ENCODE measurements at places on chromosomes 1 and 21. TPM values are rescaled to one million over a fixed set of nuclear protein-coding genes. Genes with fewer than 3 reads are reported as not detected.
A peak's percentile ranks its signal among the peaks of the same experiment; 100 is the strongest.

DNA sequence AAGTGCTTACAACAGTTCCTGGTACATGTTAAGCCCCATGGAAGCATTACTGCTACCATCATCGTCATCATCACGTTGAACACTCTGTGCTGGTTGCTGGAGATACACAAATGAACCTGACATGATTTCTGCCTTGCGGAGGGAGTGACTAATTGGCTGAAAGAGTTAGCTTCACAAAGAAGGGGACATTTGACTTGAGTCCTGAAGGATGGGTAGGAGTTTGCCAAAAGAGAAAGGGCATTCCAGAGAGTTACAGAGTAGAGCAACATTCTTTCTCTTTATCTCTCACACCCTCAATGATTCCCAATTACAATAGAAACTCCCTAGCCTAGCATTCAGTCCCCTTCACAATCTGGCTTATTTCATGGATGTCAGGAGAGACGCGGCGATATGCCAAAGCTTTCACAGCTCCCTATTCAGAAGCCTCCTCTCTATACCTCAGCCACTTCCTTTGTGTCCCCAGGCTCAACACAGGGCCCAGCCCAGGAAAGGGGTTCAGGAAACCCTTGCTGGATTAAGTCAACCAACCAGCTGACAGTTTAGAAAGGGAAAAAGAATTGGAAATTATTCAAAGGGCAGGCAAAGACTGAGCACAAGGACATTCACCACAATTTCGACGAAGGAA is 38.0 kb downstream of the SLC1A7 start:
- no peak for DNase-seq

GRCh38 chr1:207402744-207403143 is 51.4 kb upstream of the CR2 start:
- DNase-seq, result no peak

GRCh38 chr21:33238565-33239255 is 9.0 kb downstream of the IFNAR2 start:
- DNase-seq, result peak; percentile 39

DNA sequence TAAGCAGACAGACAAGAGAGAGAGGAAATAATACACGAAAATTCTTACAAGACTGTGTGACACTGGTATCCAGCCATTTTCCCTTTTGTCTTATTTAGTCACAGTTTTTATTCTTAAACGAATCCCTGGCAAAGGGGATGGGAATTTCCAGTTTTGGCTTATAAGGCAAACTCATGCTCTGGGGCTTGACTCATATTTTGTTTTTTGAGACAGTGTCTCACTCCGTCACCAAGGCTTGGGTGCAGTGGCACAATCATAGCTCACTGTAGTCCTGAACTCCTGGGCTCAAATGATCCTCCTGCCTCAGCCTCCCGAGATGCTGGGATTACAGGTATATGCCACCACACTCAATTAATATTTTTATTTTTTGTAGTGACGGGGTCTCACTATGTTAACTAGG is 31.9 kb downstream of the PTGER3 start:
- DNase-seq, result no peak

GRCh38 chr21:15000081-15000480 is 64.7 kb downstream of the NRIP1 start:
- no peak for DNase-seq

GRCh38 chr1:84541679-84542078 is 32.6 kb downstream of the CTBS start:
- DNase-seq, result no peak

- no peak for DNase-seq
Measured at GRCh38 chr1:162966613-162967012, 102.5 kb upstream of the RGS4 start.

The NEGR1 gene
- total RNA-seq, result 1.2 TPM

Measured in naive thymus-derived CD4-positive, alpha-beta T cell (primary cell).